ENCODE measurements at places on chromosomes 16 and 17.

DNA sequence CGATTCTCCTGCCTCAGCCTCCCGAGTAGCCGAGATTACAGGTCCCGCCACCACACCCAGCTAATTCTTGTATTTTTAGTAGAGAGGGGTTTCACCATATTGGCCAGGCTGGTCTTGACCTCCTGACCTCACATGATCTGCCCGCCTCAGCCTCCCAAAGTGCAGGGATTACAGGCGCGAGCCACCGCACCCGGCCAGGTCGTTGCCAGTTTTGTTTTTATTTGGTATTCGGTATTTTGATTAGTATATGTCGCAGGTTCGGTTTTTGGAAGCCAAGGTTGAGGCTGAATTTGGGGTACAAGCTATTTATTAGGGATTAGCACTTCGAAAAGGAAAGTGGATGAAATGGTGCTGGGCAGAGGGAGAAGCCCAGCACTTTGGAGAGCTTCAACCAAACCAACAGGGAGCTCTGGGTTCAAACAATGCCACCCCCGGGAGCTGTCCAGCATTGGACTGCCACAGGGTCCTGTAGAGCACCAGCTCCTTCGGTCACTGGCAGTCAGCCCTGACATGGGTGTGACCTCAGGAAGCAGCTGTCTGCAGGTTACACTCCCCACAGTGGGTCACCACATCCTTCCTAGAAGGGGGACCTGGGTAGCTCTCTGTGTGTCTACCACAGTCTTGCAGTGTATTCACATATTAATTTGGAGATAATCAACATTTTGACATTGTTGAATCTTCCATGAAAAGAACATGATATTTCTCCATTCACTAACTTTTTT is 1.5 kb upstream of the CLEC10A start:
- DNase-seq, result no peak

DNA sequence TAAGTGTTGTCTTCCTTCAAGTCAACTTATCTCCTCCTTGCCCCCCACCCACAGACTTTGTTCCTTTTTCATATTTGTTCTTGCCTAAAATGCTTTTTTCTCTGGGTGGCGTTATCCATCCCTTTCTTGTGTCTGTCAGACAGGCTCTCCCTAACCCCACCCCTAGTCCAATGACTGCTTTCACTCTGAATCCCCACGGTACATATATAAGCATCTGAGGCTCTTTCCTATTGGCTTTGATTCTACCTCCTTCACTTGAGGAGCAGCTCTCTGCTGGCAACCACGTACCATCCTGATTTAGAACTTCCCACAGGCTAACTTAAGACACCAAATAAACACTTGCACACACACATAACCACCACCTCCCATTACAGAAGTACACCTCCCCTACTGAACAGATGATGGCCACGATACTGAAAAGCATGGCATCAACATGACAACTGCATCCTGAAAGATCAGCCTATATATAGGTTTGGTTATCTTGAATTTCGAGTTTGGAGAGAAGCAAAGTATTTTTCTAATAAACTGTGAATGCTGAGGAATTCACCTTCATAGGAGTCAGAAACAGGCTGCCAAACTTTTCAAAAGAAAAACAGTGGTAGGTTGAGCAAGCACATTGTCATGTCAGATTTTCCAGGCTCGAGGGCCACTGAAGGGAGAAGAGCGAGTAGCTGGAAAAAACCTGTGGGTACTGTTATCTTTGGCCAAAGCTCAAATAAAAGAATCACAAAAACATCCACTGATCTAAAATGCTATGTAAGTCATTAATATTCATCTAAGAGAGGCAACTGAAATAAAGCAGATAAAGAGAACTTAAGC is 24.3 kb downstream of the STAT3 start:
- DNase-seq, result peak; percentile 26

- no peak for DNase-seq
These were observed 6.4 kb upstream of the CACNG4 start for GRCh38 chr17:66957951-66958579.

DNA sequence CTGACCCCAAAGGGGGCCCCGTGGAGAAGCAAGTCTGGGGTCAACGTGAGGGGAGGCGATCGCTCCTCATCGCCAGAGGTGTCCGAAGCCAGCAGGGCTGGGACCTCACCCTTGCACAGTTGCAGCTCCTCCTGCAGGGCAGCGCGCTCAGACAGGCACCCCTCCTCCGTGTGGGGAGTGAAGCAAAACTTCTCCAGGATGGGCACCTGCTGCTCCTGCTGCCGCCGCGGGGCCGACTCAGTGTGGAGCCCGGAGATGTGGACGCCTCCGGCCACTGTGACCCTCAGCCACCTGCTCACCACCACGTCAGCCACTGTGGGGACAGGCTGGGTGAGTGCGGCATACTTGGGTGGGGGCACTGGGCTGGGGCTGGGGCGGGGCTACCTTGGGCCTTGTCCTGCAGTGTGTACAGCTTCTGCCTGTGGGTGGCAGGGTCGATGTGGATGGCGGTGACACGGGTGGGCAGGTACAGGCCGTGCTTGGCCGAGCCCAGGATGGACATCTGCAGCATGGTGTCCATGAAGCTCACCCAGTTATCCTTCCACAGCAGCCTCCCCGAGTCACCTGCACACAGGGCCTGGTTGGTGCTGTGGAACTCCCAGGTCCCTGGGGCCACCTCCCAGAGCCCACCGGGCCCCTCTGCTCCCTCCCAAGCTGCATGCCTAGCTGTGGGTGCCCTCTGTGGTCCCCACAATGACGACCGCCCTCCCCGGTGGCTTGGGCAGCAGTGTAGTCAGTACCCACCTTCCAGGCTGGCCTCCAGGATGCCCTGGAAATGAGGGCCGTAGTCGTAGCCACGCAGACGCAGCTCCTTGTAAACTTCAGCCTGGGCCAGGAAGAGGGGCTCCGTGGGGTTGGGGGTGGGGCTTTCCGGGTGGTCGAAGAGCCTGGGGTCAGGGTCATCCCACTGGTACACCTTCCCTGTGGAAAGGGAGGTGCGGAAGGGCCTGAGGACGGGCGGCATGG is 10.8 kb downstream of the FASN start:
- DNase-seq, result no peak

DNA sequence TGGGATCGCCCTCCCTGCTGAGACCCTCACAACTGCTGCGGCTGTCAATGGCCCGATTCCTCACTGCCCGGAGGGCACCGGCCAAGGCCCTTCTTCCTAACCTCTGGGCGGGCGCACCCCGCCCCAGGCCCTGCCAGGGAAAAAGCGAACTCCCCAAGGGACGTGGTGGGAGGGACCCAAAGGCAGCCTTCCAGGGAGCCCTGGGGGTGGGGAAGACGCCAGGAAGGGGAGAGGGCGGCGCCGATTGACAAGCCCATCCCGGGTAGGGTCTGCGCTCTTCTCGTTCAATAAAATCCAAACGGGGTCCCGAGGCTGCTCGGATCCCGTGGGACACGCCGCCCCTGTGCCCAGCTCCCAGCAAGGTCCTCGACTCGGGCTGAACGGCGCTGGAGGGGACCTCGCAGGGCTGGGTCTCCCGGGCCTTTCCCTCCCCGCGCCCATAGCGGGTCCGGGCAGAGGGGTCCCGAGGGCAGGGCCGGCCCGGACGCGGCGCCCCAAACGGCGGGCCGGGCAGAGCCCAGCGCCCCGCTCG is 416 bp downstream of the KIFC3 start:
- peak; percentile 54 for DNase-seq

DNA sequence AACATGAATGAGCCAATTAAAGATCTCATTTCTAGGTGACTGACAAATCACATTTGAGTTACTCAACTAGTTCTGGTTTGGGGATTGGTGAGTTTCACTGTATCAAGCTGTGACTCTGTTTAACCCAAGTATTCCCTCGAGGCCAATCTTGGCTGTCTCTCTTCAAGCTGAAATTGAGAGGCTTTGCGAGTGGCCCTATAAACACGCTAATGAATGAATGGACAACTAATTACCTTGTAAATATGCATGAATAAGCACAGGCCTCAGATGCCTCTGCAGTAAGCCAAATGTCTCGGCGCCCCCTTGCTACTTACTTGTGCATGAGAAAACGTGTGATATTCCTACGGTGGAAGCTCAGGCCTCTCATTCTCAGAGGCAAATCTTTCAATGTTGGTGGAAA is 450.3 kb upstream of the PSMD7 start:
- DNase-seq, result no peak

DNA sequence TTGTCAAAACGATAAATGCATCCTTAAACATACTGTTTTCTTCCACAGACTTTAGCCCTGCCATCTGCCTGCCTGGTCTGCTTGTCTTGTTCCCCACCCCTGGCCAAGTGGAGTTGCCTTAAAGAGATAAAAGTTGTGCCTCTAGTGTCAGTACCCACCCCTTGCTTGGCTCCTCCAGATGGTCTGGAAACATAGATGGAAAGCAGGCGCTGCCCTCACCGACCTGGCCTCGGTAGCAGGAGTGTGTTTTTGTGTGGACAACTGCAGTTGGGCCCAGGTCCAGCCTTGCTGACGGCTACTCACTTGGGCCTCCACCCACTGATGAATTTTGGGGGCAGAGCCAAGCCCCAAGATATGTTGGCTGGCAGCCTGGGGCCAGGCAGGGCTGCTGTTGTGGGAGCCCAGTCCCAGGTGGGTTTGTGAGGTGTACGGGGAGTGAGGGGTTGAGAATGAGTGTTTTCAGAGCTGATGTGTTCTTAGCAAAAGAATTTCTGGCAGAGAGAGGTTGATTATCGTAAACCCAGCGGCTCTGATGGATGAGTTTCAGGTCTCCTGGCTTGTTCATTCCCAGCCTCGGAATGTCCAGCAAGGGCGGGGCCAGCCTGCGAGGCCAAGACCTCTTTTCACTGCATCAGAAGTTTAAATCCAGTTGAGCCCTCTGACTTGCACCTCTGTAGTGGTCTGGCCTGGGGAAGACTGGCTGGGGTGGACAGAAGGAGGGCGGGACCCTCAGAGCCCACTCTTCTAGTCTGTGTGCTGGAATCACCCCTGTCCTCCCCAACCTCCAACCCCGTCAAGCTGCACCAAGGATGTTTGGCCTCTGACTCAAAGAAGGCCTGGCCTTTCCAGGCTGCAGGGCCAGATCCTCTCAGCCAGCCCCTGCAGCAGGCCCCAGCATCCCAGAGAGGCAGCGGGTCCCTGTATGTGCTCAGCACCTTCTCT is 179.7 kb downstream of the RAB11FIP4 start:
- DNase-seq, result peak; percentile 99

GRCh38 chr17:62702746-62703260 is 75.3 kb downstream of the MRC2 start:
- DNase-seq, result no peak

- DNase-seq, result no peak
These were observed 1239.8 kb upstream of the GOT2 start for GRCh38 chr16:59973966-59974365.

GRCh38 chr16:19809121-19809635 is 75.5 kb downstream of the GPRC5B start:
- DNase-seq, result peak; percentile 39

DNA sequence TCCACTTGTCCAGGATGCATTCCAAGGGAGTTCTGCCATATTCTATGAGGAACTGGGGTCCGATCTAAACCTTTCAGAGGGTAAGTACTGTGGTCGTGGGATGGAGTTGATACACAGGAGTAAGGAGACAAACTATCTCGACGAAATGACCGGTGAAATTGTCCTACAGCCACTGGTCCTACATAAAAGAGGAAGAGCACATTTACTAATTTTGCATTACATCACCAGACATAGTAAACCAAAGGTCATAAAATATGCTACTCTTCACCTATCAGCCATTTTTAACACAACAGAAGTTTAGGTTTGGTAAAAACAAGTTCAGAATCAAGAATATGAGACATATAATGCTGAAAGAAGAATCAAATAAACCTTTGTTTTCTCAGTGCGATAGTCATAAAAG is 8.1 kb downstream of the HSF5 start:
- no peak for DNase-seq

DNA sequence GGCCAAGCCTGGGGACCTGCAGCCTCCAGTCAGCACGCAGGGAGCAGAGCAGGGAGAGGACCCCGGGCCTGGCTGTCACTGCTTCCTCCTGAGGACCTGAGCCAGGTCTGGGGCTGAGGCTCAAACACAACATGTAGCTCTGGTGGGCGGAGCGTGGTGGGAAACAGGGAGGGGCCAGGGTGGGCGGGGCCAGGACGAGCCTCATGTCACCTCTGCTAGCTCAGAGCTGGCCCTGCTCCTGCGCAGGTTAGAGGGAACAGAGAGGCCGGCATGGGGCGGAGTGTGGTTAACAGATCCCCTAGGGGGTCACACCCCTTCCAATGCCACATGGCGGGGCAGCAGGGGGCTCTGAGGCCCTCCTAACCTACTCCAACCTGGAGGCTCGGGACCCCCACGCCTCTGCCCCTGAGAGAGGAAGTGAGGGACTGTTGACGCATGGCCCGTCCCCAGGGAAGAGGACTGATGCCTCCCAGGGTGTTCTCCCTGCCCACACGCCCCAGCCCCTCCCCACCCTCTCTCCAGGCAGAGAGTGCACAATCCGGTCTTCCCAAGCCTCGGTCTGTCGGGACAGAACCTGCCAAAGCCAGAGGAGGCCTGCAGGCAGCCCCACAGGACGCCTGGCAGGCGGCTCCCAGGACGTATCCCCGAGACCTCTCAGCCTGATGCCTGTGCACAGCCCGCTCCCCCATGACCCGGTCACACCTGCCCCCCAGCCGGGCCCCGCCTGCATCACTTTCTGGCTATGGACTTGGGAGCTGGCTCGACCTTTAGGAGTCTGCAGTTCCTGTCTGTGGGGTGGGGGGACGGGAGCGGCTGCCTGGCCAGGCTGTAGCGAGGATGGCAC is 15.2 kb downstream of the PIEZO1 start:
- no peak for DNase-seq

GRCh38 chr17:63369233-63369632 is 76.9 kb downstream of the CYB561 start:
- DNase-seq, result no peak

Data from NCI-H226 (cell line).